Activated T-cell treated with anti-CD3 and anti-CD28 coated beads, Interleukin-2, amount 50 U/mL, for 1 hour (primary cell): ENCODE measurements at places on chromosomes 7 and 10.

DNA sequence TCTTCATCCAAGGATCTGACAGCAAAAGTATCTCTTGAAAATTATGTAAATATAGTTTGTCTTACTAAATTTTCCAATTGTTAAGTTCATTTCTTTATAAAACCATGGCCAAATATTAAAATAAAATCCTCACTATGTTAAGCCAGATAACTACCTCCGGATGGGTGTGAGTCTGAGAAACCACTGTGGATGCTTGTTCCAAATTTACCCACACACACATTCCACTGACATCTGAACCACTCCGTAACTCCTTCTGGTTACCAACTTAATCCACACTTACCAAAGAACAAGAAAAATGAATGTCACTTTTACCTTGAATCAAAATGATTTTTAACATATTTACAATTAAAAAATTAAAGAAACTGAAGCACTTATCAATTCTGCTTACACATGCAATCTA lies 19.7 kb downstream of the CYTH3 start:
- DNase-seq: no peak

GRCh38 chr10:112229096-112229495 lies 45.5 kb upstream of the GPAM start:
- DNase-seq: no peak

DNA sequence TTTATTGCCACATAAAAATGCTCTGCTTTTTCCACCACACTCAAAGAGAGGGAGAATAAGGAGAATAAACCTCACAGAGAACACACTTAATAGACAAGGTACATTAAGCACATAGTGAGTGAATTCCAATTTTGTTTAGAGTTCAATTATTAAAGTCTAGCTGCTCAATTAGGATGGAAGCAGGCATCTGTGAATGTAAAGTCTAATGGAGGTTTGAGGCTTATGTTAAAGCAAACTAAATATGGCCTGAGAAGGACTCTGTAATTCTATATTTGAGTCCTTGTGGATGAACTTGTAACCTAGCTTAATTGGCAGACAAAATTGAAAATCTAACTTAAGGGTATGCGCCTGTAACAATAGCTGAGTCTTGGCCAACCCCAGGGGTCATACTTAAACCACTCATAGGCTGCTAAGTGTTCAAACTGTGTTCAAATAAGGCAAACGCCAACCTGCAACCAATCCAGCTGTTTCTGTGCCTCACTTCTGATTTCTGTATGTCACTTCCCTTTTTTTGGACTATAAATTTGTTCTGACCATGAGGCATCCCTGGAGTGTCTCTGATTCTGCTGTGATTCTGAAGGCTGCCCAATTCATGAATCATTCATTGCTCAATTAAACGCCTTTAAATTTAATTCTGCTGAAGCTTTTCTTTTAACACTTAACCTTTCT lies 31.3 kb upstream of the NME8 start:
- no peak for DNase-seq

DNA sequence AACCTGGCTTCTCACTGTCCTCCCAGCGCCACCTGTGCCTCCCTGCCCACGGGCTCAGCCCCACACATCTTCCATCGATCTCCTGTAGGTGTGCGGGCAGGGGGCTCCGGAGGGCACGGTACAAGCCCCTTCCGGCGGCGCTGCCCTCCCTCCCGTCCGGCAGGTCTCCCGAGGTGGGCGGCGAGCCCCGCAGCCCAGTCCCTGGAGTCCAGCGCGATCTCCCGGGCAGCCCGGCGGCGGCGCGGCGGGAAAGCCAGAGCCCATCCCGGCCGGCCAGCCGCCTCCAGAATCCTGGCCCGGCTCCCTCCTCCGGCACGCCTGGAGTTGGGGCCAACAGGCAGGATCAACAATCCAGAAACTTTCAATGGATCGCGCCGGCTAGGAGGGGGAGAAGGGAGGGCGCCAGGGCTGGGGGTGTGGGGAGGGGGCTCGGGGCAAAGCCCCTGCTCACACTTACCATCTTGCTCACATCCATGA lies 100.1 kb downstream of the HIP1 start:
- no peak for DNase-seq

DNA sequence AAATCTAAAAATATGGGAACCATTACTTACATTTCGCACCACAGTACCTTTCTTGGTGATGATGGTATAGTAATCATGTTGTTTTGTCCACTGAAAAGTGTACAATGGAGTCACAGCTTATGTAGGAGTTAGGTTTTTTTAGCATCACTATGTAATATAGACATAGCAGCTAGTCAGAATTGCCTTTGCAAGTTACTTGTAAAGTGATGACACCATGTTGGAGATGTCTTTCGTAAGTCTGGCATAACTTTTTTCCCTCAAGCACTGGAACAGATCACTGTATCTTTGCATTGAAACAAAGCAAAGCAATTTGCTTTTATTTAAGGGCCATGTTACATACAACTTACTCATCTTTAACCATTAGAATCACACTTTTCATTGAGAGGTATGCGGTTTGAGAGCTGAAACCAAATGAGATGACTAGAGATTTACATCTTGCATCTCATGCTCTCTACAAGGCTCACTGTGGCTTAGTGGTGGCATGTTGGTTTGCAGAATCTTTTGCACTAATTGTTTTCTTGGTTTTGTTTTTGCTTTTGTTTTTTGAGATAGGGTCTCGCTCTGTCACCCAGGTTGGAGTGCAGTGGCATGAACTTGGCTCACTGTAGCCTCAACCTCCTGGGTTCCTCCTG lies 18.3 kb downstream of the UBN2 start:
- no peak for DNase-seq

GRCh38 chr10:3904419-3904960 lies 119.5 kb upstream of the KLF6 start:
- no peak for DNase-seq

GRCh38 chr10:97729014-97729413 lies 7.9 kb upstream of the ZFYVE27 start:
- no peak for DNase-seq

- no peak for DNase-seq
Measured at GRCh38 chr7:5395246-5395645, 28.4 kb downstream of the TNRC18 start.

DNA sequence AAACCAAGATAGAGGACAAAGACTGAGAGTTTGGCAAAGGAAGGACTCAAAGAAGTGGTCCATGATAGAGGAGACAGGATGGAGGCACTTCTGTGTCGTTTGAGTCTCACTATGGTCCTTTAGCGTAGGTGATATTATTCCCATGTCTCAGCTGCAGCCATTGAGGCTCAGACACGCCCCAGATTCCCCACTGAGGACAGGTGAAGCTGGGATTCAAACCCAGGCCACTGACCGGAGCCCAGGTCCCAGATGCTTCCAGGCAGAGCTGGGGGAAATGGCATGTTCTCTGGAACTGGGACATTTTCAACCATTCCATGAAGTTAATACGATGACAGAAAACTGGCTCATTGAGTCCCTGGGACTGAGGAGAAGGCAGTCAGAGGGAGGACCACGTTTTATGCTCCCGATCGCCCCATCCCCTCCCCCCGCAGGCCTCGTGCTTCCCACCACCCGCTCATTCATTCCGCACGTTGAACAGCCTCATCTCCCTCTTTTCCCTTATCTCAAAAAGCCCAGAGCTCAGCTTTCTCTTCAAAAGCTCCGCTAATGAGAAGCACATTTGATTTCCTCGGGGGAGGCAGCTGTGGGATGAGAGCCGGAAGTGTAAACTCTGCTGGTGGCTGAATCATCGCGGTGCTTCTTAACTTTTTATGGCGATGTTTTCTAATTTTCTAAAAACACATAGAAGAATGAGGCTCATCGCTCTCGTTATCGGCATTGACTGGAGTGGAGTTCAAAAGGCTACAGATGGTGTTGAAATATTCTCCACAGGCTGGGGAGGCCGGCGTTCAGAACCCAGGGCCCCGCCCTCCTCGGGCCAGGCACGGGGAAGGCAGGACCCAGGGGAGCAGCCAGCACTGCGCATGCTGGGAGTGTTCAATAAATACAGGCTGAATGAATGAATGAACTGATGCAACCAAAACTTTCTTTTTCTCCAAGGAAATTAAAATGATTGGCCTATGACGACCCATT lies 64.0 kb downstream of the OAT start:
- DNase-seq: peak; percentile 34

DNA sequence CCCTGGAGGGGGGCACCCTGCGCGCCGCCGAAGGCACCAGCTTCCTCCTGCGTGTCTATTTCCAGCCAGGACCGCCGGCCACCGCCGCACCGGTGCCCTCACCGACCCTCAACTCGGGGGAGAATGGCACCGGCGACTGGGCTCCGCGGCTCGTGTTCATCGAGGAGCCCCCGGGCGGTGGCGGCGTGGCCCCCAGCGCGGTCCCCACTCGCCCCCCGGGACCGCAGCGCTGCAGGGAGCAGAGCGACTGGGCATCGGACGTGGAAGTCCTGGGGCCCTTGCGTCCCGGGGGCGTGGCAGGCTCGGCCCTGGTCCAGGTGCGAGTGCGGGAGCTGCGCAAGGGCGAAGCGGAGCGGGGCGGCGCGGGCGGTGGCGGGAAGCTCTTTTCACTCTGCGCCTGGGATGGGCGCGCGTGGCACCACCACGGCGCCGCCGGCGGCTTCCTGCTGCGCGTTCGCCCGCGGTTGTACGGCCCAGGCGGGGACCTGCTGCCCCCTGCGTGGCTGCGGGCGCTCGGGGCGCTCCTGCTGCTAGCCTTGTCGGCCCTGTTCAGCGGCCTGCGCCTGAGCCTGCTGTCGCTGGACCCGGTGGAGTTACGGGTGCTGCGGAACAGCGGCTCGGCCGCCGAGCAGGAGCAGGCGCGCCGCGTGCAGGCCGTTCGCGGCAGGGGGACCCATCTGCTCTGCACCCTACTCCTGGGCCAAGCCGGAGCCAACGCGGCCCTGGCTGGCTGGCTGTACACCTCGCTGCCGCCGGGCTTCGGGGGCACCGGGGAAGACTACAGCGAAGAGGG lies 594 bp downstream of the CNNM1 start:
- peak; percentile 18 for DNase-seq

- no peak for DNase-seq
Measured at GRCh38 chr10:61842755-61843497, 58.6 kb upstream of the ARID5B start.

DNA sequence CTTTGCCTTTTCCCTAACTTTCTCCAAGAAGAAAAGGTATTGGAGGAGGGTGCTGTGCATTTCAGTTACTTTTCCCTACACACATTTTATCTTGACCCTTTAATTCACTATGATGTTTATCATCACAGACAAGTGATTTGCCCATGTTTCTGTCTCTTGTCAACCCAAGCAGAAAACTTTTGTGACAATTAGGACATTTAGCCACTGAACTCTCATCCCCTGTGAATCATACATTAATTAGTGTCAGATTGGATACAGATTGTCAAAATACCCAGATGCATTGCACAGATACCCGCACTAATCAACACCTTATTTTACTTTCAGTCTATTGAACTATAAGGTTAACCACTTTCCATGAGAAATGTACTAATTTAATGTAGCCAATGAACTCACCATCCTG lies 912.9 kb downstream of the SORCS1 start:
- DNase-seq: no peak

GRCh38 chr7:128743112-128743772 lies 4.1 kb downstream of the CALU start:
- DNase-seq: no peak

- DNase-seq: no peak
Measured at GRCh38 chr10:33388785-33389184, 54.3 kb upstream of the NRP1 start.

GRCh38 chr7:127594490-127594889 lies 954 bp downstream of the FSCN3 start:
- no peak for DNase-seq
